ENCODE measurements at places on chromosomes 12 and 14. TPM values are rescaled to one million over a fixed set of nuclear protein-coding genes. Genes with fewer than 3 reads are reported as not detected.

DNA sequence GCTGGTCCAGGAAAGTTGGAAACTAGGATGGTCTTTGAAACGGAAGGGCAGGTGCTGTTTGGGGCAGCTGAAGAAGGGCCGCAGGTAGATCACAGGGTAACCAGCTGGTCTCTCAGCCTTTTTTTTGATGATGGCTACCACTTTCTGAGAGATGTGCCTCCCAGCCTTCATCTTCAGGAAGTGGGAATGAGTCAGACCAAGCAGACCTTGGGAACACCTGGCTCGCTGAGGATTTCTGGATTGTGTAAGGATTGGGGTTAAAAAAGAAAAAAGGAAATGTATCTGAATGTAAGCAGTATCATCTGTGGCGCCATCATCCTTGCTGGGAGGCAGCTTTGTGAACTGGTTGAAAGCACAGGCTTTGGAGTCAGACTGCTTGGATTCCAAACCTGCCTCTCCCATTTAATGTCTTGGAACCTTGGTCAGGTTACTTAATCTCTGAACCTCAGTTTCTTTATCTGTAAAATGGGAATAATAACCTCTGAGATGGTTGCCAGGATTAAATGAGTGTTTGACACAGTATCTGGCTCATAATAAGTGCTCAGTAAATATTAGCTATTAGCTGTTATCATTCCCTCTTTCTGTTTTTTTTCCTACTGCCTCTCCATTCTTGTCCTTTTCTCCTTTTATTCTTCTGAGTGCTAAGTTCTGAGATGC lies 1.7 kb downstream of the PRPF40B start:
- DNase-seq, result no peak

GRCh38 chr12:116616536-116617248 lies 57.5 kb downstream of the MAP1LC3B2 start:
- no peak for DNase-seq

GRCh38 chr12:88339254-88339949 lies 197.3 kb downstream of the TMTC3 start:
- no peak for DNase-seq

DNA sequence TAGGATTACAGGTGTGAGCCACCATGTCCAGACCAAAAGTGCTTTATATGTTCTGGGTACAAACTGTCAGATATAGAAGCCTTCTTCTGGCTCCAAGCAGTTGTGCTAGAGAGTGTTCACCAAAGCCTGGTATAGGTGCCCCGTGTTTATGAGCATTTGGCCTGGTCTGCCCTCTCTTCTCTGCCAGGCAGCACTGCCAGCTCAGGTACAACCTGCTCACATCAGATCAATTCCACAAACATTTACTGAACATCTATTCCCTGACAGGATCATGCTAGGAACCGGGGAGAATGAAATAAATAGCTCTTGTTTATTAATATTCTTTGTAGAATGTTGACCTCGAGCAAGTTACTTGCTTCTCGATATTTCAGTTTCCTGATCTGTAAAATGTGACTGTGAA lies 20.0 kb upstream of the SOCS2 start:
- DNase-seq, result no peak

DNA sequence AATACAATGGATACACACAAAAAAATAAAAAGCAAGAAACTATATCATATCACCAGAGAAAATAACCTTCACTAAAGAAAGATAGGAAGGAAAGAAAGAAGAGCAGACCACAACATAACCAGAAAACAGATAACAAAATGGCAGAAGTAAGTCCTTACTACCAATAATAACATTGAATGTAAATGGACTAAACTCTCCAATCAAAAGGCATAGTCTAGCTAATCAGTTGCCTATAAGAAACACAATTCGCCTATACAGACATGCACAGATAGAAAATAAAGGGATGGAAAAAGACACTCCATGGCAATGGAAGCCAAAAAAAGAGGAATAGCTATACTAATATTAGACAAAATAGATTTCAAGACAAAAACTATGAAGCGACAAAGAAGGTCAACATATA lies 8.9 kb upstream of the TAS2R30 start:
- no peak for DNase-seq

GRCh38 chr14:90062127-90062794 lies 467 bp downstream of the KCNK13 start:
- no peak for DNase-seq

Gene SERPINA12
- not detected for total RNA-seq

- DNase-seq, result no peak
These were observed 913.9 kb upstream of the SEL1L start for GRCh38 chr14:82447586-82447985.

DNA sequence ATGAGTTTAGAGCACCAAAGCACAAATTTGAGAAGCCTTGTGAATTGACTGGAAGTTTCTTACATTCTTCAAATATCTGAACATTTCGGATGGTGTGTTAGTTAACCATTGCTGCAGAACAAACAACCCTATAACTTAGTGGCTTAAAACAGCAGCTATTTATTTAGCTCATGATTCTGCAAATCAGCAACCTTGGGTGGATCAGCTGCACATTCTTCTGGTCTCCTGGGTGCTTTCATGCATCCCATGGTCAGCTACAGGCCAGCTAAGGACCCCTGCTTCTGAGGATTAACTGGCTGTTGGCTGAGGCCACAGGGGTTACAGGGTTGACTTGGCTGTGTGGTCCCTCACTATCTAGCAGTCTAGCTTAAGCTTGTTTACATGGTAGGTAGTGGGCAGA lies 114.0 kb upstream of the HIF1A start:
- no peak for DNase-seq

DNA sequence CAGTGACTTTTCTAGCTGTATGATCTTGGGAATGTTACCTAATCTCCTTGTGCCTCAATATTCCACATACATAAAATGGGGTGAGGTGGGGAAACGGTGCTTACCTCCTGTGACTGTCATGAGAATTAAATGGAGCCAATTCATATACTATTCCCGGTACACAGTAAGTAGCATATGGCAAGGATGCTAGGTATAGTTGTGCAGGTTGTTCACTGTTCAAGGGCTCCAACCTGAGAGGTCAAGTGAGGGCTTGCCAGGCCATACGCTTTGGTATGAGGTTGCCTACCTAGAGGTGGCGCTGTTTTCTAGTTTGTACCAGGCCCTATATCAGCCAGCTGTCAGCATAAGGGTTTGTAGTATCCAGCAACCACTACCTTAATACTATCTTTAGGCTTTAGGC lies 3.6 kb upstream of the BATF start:
- DNase-seq, result no peak

DNA sequence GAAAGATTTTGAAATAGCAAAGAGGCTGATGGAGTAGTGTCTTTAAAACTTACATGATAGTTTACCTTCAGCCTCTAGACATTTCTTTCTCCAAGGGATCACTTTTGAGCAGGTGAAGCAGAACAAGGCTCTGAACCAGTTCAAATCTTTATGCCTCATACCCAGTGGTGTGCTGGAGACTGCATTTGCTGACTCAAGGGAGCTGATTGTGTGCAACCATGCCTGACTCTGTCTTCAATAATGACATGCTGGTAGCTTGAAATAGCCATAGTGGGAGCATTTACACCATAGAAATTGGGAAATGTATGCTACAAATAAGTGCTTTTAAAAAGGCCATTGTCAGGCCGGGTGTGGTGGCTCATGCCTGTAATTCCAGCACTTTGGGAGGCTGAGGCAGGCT lies 482.0 kb downstream of the TMTC2 start:
- no peak for DNase-seq

Gene SPX
- 0.63 TPM for total RNA-seq

- DNase-seq, result no peak
These were observed at the start of gene SIX4 for GRCh38 chr14:60723907-60724618. Gene SIX4 (minus strand): TSS chr14:60724351. CDS start chr14:60724074, 277 bp downstream.

- DNase-seq, result no peak
These were observed 25.4 kb downstream of the CDC42BPB start for GRCh38 chr14:103031956-103032355.

Gene KCNJ8
- total RNA-seq, result 0.10 TPM

GRCh38 chr12:128928361-128928760 lies 75.1 kb downstream of the GLT1D1 start:
- DNase-seq, result no peak

DNA sequence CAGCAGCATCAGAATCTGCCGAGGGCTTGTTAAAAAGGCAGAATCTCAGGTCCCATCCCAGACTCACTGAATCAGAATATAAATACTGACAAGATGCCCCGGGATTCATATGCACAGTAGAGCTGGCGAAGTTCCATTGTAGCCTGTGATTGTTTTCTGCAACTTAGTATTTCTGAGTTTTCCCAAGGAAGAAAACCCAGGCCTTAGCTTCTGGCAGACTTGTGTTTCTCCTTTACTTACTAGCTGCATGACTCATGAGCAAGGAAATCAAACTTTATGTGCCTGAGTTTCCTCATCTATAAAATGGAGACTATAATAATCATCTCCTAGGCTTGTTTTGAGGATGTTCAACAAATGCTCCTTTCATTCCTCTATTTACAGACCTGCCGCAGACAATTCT lies 278.5 kb upstream of the PLEKHG7 start:
- no peak for DNase-seq

DNA sequence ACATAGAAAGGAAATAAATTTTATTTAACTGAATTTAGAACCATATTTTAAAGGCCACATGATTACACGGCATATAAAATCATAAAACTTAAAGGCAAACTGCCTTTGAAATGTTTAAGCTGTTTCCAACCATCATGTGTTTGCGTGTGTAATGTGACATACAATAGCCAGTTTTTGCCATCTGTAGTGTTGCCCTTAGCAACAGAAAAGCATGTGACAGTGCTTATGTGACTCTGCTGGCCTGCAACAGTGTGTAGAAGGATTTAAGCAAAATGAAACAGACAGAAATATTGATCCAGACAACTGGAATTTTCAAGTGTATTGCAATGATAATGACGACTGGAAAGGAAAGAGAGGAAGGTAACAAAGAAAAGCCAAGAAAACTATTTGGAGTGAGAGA lies 49.5 kb downstream of the TSPAN19 start:
- DNase-seq, result no peak

DNA sequence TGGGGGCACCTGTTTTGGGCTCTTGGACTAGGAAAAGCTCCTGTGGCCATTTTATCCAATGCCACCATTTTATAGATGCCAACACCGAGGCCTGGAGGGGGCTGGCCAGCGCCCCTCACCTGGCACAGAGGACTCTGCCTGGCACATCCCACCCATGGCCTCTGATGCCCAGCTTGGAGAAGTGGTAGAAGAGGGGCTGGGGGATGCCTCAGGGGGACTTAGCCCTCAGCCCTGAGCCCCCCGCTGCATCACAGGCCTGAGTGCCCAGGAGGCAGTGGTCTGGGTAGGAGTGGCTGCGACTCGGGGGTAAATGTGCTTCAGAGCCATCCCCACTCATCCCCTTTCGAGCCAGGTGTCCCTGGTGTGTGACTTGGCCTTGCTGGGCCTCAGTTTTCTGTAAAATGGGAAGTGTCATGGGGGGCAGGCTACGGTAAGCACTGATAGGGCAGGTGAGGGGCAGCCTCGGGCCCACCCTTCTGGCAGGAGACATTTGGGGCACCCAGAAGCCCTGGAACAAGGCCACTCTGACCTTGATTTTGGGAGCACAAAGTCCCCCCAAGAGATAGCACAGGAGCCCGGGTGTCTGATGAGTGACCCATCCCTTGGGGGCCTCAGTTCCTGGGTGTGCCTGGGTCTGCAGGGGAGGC lies 22.5 kb downstream of the SH2B3 start:
- DNase-seq, result no peak

DNA sequence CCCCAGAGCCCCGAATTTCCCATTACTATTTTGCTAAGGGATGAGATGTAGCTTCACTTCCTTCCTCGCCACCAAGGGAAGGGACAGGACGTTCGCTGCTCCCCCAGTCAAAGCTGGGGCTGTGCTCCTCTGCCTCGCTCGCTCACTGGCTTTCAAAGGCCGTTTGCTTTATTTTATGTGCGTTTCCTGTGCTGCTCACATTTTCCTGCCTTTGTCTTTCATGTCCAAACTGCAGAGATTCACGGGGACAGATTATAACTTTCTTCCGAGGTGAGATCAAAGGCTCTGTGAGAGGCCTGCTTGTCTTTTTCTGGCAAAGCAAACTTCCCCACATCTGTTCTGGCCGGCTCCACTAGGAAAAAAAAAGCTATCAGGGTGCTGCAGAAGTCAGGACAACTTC lies 76.0 kb upstream of the FZD10 start:
- no peak for DNase-seq

DNA sequence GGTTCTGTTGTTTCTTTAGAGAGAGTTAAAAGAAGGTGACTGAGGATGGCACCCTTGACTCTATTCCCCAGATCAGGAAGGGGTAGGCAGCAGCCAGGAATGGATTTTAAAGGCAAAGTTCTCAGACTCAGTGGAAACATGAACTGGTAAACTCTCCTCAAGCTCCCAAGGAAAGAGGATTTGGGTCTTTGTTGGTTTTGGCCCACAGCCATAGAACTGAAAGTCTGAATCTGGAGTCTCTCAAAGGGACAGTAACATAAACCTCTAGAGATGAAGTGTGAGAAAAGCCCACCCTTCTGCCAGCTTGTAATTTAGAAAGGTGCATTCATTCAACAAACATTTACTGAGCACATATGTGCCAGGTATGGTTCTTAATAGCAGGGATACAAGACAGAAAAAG lies 28.6 kb upstream of the BLTP3B start:
- DNase-seq, result no peak

DNA sequence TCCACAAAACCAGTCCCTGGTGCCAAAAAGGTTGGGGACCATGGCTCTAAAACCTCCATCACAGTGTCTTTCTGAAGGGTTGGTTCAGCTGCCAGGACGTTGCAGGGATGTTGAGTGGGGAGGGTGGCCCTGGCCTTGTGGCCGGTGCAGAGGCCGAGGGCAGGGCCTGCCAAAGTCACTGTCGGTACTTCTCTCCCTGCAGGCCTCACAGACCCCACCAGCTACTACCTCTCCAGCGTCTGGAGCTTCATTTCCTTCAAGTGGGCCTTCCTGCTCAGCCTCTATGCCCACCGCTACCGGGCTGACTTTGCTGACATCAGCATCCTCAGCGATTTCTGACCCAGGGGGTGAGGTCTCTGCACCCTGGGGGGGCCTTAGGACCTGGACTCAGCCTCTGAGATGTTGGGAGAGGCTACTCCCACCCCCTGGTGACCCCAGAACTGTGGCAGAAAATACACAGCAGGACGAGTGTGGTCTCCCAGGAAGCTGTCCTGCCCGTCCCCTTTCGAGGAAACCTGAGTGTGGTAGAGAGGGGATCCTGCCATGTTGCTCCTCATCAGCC lies 7.0 kb downstream of the SLC48A1 start:
- no peak for DNase-seq

Gene SDR9C7
- not detected for total RNA-seq

Gene KRT75
- total RNA-seq, result not detected

DNA sequence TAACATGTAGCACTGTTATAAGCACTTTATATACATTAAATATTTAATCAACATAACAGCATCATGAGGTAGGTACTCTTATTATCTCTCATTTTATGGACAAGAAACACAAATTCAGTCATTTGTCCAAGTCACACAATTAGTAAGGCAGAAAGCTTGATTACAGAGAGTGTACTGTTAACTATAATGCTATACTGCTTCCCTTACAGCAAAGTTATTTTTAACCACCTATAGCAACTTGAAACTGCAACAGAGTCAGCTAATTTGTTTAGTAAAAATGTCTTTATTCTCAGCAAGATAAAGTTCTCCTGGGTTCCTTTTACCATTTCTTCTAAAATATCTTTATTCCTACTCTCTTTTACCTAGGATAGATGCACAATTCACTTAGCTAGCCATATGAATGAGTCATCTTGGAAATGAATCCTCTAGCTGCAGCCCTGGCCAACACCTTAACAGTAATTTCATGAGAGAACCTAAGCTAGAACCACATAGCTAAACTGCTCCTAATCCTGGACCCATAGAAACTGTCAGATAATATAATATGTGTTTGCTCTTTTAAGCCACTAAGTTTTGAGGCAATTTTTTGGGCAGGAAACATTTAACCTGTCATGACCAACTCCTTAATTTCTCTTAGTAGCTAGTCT lies 90.2 kb upstream of the HECTD1 start:
- DNase-seq, result no peak

Gene KCNK10
- not detected for total RNA-seq

Gene ARL6IP4
- 189 TPM for total RNA-seq

Gene PRB2
- total RNA-seq, result not detected

Gene ANKRD33
- 1.2 TPM for total RNA-seq
